ENCODE measurements at places on chromosomes 1 and 21.

- no peak for DNase-seq
Measured at GRCh38 chr1:112143871-112144441, 154.5 kb upstream of the KCND3 start.

DNA sequence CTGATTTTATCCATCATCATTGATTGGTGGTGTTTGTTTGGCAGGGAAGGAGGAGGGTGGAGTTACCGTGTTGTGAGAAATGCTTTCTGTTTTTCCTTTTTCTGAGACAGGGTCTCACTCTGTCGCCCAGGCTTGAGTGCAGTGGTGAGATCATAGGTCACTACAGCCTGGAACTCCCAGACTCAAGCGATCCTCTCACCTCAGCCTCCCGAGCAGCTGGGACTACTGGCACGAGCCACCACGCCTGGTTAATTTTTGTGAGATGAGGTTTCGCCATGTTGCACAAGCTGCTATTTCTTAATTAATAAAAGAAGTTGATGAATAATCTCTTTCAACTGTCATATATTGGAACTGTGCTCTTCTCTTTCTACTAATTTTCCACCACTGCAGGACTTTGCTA, 44.3 kb downstream of the HUNK start:
- DNase-seq, result no peak

- no peak for DNase-seq
Measured at GRCh38 chr1:153541641-153542590, 1.2 kb upstream of the S100A5 start.

DNA sequence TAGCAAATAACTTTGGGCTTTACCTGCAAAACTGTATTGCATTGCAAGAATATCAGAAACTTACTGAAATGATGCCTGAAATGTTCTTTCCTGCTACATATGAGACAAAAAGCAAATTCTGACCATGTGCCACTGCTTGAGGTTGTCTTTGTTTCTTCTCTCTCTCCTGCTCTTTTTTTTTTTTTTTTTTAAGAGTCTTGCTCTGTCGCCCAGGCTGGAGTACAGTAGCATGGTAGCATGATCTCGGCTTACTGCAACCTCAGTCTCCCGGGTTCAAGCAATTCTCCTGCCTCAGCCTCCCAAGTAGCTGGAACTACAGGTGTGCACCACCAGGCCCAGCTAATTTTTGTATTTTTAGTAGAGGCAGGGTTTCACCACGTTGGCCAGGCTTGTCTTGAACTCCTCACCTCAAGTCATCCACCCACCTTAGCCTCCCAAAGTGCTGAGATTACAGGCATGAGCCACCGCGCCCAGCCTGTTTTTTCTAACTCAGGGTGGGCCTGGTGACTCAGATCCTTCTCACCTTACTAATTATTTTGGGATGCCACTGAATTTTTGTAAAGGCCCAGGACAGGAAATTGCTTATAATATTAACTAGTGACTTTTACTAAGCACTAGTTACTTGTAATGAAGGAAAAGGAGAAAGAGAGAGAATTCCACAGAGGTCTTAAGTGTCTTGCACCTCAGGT, 35.9 kb downstream of the DNASE2B start:
- DNase-seq, result no peak

DNA sequence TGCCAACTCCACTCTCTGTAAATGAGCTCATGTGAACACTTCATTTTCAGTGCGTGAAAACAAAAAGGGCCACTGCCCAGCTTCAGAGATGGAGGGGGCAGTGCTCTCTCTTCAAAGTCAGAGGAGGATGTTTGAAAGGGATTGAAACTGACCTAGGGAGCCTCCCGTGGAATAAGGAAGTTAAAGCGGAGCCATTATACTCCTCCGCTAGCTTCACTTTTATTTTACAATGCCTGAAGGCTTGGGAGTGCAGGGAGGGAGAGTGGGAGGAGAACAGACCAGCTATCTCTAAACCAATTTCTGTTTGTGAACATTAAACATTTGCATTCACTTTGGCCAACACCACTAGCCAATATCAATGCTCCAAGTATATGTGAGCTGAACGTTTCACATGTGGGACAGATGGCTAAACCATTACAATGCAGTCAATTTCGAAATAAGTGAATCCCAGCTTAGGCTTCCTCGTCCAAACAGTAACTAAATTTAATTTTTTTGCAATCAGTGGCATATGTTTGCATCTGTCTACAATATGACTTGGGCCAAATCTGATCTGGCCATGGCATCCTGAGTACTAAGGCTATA, 126.9 kb downstream of the ESRRG start:
- no peak for DNase-seq

DNA sequence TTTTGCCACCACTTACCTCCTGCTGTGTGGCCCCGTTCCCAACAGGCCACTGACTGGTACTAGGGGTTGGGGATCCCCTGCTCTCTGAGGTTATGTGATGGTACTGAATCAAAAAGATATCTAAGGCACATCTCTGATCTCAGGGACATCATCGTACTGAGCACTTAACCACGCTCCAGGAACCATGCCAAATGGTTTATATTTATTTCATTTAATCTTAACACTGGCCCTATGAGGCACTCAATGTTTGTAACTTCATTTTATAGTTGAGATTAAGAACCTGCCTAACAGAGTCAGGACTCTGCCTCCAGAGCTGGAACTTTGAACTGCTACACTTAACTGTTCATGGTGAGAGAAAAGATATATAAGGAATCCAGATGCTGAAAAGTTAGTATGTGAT, 98.0 kb upstream of the HP1BP3 start:
- no peak for DNase-seq

DNA sequence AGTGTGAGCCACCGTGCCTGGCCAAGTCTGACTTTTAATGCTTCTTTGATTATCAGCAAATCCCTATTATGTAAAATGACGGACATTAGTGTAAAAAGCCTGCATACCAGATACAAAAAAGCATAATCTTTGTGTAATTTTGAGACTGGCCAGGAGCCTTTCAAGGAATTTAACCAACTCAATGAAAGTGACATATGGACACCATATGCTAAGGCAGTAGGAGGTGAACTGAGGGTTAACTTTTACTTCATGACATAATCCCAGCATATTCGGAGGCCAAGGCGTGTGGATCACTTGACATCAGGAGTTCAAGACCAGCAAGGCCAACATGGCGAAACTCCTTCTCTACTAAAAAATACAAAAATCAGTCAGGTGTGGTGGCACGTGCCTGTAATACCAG, 94.6 kb downstream of the EIF4G3 start:
- no peak for DNase-seq

DNA sequence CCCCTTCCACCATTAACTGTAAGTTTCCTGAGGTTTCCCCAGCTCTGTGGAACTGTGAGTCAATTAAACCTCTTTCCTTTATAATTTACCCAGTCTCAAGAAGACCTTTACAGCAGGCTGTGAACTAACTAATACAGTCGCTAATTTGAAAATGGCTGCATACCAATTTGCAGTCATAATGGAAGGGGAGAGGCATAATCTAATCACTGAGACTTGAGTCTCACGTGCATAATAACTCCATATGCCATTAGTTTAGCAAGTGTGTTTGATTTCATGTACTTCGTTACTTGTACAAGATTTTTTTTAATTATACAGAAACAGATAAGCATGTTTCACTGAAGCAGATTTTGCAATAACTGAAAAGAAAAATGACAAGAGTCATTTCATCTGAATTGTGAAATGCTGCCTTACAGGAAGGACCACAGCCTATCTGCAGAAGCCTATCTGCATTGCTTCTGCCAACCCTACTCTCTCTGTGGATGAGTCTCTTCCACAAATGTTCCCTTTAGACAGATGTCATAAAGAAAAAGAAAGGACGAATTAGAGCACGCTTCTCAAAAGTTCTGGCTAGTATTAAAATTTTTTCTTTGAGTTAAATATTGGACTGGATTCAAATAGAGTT, 99.1 kb downstream of the PTGER3 start:
- DNase-seq, result no peak

Measured in smooth muscle cell of the brain vasculature (primary cell).